MV-4-11 (cell line): ENCODE measurements at places on chromosomes 6 and 20.

- no peak for DNase-seq
These were observed 29.3 kb downstream of the RALGAPB start for GRCh38 chr20:38501858-38502436.

DNA sequence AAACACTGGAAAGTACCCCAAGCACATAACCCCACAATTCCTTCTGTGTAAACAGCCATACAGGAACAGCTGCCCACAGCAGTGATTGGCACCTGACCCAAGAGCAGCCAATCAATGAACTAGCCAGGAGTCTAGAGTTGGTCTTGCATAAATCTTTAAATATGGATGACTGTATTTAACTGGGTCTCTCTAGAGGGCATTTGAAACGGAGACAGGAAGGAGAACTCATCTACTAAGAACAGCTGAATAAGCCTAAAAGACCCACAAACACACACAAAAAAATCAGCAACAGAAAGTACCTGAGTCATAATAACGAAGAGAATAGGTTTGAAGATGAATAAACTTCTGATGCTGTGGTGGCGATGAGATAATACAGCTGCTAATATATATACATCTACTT, 49.0 kb upstream of the ASF1A start:
- DNase-seq: no peak

- DNase-seq: peak; percentile 99
These were observed 217.3 kb upstream of the SULF2 start for GRCh38 chr20:48002517-48002970.

- DNase-seq: no peak
These were observed 2.4 kb upstream of the GPX5 start for GRCh38 chr6:28523241-28523622.

DNA sequence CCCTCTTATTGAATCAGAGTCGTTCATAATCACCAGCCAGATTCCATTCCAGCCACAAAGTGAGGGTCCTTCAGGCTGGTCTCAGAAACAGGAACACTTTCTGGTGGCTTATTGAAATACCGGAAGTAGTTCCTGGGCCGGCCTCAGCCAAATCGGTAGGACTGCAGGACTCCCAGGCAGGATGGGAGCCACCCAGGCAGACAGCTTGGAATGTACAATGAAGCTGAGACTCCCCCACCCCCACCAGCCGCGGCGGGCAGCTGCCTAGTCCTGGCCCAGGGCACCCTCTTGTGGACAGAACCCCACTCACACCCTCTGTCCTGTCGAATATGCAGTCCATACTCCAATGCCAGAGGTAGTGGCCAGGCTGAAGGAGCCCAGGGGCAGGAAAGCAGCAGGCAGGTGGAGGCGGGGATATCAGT, 43.8 kb downstream of the MDFI start:
- DNase-seq: peak; percentile 69

GRCh38 chr20:44018259-44018941, 103.7 kb downstream of the TOX2 start:
- no peak for DNase-seq

DNA sequence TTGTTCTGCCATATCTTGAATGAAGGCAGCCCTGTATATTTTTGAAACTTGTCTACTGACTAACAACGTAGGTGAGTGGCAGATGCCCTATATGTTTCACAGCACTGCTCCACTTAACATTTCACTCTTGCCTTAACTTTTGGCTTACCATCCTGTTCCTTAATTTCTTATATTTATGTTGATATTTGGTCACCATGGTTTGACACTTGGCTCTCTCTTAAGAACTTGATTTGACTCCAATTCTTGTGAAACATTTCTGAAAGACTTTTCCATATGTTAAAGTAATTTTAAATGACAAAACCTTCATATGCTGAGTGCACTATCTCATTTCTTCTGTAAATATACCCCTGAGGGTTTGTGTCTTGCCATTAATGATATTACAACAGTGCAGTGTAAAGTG, 434.3 kb upstream of the IMPG1 start:
- no peak for DNase-seq

- no peak for DNase-seq
These were observed 295.3 kb upstream of the SULF2 start for GRCh38 chr20:48080583-48080982.

GRCh38 chr6:114718716-114719270, 376.0 kb upstream of the HS3ST5 start:
- DNase-seq: no peak

DNA sequence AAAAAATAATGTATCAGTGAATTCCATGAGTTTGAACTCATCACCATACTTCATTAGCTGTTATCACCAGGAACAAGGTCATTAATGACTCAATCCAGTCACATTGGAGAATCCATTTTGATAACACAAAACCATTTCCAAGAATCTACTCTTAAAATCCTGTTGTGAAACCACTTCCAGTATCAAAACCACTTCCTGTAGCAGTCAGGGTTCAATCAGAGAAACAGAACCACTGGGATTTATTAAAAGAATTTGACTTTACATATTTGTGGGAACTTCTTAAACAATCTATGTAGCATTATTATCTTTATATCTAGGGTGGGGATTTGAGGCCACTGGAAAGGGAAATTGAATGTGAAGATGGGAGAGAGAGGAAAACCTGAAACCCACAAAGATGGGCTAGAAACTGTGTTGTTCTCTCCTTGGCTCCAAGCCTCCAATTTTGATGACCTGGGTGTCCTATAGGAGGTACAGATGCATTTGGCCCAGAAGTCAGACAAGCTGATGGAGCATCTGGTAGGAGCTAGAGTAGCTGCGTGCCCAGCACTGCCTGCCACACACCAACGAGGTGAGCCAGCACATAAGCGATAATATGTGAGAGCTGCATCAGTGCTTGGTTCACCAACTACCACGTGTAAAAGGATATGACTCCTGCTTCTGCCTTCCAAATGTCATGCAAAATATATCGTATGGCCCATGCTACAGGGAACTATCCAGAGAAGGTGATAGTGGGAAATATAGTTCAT, 117.0 kb downstream of the TMEM200A start:
- peak; percentile 56 for DNase-seq

GRCh38 chr6:37727996-37728395, 30.3 kb upstream of the MDGA1 start:
- DNase-seq: no peak

GRCh38 chr6:25617997-25618396, 34.0 kb upstream of the SCGN start:
- DNase-seq: peak; percentile 69

DNA sequence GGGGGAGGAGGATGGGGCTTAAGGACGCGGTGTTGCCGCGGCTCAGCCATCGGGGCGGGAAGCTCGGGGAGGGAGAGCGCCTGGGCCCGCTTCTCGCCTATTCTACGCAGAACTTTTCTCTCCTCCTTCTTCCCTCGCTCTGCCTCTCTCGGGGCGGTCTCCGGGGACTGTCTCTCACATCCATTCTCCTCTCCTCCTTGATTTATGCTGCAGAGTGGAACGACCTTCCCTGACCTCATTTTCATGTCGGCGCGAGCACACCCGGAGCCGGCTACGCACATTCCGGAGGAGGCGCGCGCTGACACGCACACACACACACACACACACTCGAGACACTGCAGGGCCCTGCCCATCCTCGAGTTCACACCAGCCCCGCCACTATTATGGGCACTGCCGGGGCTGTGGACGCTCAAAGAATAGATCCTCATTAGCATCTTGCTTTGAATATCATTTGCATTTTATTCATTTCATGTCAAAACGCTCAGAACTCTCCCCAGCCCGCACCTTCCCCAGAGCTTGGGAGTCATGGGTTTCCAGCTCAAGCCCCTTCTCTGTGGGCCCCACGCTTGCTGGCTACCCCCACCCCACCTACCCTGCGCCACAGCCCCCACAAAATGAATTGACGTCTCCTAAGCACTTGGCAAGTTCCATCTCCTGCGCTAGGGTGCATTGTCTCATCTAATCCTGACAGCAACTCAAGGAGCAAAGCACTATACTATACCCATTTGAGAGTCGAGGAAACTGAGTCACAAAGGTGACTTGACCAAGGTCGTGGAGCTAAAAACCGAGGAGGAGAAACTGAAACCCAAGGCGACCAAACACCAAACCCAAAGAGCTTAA, 36.8 kb downstream of the NCR2 start:
- DNase-seq: no peak

DNA sequence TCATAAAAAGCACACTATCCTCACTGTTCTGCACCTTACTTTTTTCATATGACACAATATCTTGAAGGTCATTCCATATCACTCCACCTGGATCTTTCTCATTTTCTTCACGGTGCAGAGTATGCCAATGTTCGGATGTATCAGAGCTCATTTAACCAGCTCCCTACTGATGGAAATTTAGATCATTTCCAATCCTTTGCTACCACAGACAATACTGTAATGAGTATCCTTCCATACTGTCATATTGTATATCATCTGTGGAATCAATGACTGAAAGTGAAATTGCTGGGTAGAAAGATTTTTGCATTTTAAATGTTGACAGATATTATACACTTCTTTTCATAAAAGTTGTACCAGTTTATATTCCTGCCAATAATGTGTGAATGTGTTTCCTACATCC, 2.2 kb upstream of the RAB44 start:
- DNase-seq: no peak

DNA sequence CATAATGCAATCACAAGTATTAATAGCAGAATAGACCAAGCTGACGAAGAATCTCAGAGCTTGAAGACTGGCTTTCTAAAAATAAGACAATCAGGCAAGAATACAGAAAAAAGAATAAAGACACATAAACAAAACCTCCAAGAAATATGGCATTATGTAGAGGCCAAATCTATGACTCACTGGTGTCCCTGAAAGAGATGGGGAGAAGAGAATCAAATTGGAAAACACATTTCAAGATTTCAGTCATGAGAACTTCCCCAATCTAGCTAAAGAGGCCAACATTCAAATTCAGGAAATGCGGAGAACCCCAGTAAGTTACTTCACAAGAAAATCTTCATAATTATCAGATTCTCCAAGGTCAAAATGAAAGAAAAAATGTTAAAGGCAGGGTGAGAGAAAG, 69.0 kb upstream of the PDE7B start:
- no peak for DNase-seq

GRCh38 chr20:34403063-34403827, 40.2 kb downstream of the ITCH start:
- DNase-seq: no peak

GRCh38 chr6:7909323-7910276, 988 bp downstream of the TXNDC5 start:
- DNase-seq: no peak

DNA sequence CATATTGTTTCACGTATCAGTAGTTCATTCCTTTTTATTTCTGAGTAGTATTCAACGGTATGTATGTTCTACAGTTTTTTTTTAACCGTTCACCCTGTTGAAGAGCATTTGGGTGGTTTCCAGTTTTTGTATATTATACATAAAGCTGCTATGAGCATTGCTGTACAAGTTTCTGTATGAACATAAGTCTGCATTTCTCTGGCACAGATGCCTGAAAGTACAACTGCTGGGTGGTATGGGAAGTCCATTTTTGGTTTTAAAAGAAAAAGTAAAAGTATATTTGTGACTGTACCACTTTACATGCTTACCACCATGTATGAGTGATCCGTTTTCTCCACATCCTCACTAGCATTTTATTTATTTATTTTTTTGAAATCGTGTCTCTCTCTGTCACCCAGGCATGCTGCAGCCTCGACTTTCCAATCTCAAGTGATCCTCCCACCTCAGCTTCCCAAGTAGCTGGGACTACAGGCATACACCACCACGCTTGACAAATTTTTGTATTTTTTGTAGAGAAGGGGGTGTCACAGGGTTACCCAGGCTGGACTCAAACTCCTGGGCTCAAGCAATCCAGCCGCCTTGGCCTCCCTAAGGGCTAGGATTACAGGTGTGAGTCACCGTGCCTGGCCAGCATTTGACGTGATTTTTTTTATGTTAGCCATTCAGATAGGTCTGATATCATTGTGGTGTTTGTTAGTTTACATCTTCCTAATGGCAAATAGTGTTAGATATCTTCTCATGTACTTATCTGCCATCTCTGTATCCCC, 11.0 kb upstream of the SIM1 start:
- no peak for DNase-seq

DNA sequence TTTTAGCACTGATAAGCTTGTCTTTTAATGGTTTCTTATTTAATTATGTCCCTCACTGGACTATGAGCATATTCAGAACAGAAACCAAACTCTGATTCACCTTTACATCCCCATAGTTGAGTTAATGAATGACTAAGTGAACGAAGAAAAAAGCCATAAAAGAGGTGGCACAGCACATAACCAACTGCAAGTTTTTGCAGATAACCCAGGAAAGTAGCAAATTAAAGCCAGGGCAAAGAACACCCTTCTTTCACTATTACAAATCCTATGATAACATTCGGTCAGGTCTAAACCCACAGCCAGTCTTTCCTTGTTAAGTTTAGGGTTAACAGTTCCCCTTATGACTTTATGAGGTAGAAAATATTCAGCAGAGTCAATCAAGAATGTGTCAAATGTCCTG, 102.7 kb downstream of the RIN2 start:
- no peak for DNase-seq

DNA sequence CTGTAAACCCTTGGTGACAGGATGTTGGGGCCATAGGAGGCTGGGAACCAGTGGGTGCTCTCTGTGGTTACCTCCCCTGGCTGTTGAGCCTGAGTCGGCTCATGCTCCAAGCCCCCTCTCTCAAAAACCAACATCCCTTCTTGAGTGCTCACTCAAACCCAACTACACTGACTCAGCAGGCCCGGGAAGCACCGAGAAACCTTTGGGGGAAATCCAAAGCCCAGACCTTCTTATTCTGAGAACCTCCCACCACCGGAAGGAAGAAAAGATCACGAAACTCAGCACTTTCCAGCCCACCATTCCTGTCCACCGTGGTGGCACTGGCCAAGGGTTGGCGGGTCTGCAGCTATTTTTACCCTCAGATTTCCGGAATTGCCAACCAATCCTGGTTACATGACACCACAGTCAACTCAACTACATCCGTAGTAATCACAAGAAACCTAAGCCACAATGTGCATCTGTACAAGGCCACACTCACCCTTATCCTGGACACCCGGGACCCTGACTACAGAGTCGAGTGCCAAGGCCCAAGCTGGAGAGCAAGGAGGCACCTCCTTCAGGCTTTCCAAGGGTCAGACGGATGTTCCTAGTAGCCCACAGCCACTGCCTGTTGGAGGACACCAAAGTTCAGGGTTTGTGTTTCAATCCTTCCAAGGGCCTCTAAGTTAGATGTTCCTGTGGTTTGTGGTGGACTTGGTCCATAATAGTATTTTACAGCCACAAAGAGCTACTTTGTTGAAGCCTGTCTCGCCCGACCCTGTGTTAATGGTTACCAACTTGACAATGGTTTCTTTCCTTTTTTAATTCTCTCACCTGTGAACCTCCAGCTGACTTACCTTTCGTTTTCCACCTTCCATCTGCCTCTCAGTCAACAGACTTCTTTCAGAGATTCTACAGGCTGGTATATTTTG, 317.0 kb downstream of the CDC5L start:
- DNase-seq: no peak

DNA sequence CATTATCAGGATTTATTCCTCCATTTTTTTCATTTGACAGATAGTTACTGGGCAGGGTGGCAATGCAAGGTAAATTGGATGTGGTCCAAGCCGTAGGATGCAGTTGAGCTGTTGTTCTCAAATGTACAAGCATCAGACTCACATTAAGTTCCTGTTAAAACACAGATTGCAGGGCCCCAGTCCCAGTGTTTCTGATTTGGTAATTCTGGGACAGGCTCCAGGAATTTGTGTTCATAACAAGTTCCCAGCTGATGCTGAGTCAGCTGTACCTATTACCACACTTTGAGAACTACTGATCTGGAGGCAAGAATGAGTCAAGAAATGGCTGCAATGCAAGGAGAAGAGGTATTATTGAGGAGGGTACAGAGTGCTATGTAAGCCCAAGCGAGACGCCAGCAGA, 11.7 kb downstream of the TMEM244 start:
- DNase-seq: no peak
